Fibroblast of skin of left biceps (primary cell): ENCODE measurements at places on chromosomes 5 and 9.

- peak; percentile 19 for DNase-seq
Observed at GRCh38 chr5:74064225-74064624, 438.2 kb downstream of the ARHGEF28 start.

DNA sequence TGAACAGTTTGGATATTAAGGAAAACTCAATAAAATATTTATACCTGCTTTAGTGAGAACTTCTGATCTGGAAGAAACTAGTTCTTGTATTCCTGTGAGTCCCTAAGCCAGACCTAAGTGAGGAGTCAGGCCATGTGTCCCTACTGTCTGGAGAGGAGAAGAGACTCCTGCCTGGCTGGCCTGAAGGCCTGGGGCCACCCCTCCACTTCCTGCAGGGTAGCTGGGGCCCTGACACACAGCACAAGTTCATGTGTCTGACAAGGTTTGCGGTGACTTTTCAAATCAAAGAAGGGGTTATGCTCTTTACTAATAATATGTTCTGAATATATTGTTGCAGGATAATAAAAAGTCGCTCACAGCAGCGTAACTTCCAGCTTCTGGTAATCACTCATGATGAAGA is 16.1 kb upstream of the IL13 start:
- no peak for DNase-seq

DNA sequence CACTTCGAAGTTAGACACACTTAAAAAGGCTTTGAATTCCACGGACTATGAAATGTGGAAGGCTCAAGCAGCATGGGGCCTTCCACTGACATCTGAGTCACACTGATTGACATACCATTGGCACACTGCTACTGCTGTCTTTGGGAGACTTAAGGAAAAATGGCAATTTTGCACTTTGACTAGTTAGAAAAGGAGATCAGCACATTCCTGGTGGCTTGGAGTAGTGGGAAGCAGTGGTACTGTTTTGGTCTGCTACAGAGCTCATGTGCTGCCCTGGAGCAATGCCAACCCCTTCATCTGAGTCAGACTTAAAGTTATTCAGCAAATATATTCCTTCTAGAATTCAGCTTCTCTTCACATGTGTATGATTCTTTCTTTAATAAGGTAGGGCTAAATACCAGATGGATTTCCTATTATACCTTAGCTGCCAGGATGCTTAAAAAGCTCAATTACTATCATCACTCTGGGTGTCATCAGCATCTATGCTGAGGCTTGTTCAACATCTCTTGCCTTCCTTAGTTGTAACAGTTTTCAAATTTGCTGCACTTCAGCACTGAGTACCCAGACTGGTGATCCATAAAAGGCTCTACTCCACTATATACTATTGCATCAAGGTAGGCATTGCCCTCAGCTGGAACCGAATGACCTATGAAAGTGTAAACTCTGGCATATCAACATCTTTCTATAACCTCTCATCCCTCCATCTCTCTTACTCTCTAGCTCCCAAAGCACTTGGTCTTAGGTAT is 42.3 kb upstream of the MOCS2 start:
- peak; percentile 88 for DNase-seq

DNA sequence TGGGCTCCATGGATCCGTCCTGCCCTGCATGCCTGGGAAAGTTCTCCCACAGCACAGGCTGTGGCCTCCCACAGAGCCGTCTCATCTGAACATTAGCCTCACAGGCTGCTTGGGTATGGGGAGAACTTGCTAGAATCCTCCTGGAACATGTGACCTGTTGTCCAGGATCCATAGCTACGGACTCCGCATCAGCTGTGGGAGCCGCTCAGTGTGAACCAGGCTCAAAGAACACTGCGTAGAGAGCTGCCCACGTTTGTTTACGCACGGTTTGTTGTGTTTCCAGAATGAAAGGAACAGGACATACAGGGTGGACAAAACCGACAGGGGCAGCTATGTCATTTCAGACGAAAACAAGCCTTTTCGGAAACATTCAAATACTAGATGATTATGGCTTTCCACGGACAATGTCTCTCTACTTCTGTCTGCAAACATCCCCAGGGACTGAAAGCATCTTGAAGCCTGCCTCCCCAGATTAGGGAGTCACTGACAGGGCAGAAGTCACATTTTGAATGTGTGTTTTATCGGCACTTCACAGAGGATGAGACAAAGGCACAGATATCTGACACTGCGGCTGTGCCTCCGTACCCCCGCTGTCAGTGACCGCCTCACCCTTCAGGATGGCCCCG is 390.3 kb downstream of the GADD45G start:
- DNase-seq, result no peak

- DNase-seq, result no peak
Observed at GRCh38 chr9:77175151-77175550, 2.2 kb upstream of the VPS13A start.

DNA sequence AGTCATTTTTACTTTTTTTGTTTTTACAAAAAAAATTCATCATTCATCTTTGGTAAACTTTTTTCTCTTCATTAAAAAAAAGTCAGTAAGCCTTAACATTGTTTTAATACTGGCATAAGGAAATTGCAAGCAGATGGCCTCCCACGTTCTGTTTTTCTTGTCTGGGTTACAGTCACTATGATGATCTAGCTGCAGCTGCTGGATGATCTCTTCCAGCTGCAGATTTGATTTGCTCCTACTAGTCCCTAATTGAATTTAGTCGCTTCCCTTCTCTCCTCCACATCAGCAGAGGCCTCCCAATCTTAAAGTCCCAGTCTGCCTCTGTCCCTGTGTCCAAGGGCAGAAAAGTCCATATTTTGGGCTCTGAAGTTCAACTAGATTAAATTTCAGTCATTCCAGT is 106.8 kb upstream of the PTGER4 start:
- peak; percentile 42 for DNase-seq

GRCh38 chr5:124627815-124628595 is 118.4 kb downstream of the ZNF608 start:
- no peak for DNase-seq

DNA sequence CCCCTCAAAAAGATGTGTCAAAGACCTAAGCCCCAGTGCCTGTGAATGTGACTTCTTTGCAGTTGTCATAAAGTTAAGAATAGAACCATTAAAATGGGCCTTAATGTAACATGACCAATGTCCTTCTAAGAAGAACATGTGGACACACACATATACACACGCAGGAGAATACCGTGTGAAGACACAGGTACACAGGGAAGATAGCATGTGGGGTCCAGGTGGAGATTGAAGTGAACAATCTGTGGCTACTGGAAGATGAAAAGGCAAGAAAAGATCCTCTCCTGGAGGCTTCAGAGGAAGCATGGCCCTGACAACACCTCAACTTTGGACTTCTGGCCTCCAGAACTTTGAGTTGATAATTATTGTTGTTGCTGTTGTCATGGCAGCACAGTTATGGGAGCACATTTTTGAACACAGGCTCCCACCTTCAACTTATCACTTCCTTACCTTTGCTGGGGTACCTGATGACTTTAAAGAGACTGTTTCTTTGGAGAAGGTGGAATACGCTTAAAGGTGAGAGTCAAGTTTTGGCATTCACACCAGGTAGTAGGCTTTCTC is 123.5 kb upstream of the ADCY2 start:
- no peak for DNase-seq

- DNase-seq, result no peak
Observed at GRCh38 chr9:83430681-83431080, 107.5 kb downstream of the FRMD3 start.

- DNase-seq, result no peak
Observed at GRCh38 chr5:77904362-77904761, 128.2 kb upstream of the TBCA start.

GRCh38 chr9:113807173-113808061 is 68.7 kb upstream of the ZNF618 start:
- DNase-seq, result peak; percentile 34

GRCh38 chr5:108101821-108102220 is 280.1 kb downstream of the FBXL17 start:
- no peak for DNase-seq

DNA sequence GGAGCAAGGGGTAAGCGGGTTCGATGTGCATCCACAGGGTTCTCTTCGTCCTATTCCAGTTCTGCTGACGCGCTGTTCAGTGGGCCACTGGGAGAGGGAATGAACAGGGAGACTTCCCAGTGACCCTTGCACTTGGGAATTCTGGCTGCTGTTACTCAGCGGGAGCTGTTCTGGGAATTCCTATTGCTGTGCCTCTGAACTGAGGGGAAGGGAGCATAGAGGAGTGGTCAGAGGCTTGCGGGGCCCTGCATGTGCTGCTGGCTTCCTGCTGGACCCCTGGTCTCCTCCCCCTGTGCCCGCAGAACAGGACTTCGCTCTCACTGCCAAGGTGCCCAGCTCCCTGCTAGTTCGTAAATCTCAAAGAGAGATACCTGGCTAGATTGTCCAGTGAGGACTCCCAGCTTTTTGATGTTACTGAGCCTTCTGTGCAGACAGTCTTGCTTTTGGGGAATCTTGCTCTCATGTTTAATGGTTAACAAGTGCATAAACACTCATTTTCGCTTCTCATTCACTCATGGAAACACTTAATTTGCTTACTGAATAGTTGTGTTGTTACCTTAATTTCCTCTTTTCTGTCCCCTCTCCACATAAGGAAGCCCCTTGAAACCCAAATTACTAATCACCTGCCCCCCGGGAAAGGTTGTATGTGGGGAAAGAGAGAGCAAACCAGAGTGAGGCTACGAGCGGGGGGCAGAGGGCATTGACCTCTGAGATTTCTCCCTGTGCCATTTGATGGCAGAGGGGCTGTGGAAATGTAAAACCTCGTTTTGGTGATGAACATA is 5.9 kb downstream of the TRIO start:
- DNase-seq, result no peak

DNA sequence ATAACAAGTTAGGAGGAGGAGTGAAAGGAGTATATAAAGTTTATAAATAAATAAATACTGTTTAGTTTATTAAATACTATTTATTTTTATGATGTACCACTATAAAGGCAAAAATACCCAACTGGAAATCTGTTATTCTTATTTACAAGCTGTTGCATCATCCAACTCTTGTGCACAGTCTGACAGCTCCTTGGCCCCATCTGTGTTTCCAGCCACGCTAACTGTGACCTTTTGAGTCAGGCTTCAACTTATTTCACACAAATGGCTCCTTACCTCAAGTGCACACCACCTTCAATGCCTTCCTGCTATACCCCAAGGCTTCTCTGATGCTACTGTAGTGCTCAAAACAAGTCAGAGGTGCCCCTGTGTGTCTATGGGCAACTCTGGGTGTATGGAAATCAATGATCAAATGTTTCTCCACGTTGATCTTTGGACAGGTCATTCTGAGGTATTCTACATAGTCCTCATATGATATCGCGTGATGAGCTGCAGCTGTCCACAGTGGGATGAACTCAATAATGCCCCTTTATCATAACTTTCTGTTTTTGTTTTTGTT is 303.2 kb upstream of the GRAMD2B start:
- no peak for DNase-seq

GRCh38 chr9:76298521-76299144 is 95.6 kb downstream of the RFK start:
- no peak for DNase-seq

- DNase-seq, result peak; percentile 94
Observed at GRCh38 chr9:115117999-115118878, at the start of gene TNC. Gene TNC, minus strand, starts transcription at chr9:115118157. Its CDS starts 27,139 bp downstream, at chr9:115091018.
